Diencephalon (tissue), 1 donor: ENCODE measurements at places on chromosomes 2 and 18. TPM values are rescaled to one million over a fixed set of nuclear protein-coding genes. Genes with fewer than 3 reads are reported as not detected.

Gene CHRND
- 0.23 TPM for total RNA-seq

Gene C2orf66
- total RNA-seq, result 0.69 TPM

Gene RND3
- 176 TPM for total RNA-seq

Gene RAB6C
- total RNA-seq, result 2.5 TPM

Gene SOX11
- total RNA-seq, result 246 TPM

Gene ABCG8
- total RNA-seq, result 1.2 TPM

Gene TRIM43
- total RNA-seq, result not detected

Gene DSG4
- not detected for total RNA-seq

Gene HRH4
- total RNA-seq, result 0.23 TPM

Gene TUBB8B
- 0.69 TPM for total RNA-seq

Gene PPM1G
- total RNA-seq, result 67.1 TPM

Gene EPHA4
- total RNA-seq, result 190 TPM

Gene LOXHD1
- 0.23 TPM for total RNA-seq

Gene GPR45
- 1.8 TPM for total RNA-seq

Gene COL3A1
- total RNA-seq, result 109 TPM

Gene ATP6V1C2
- total RNA-seq, result 0.23 TPM

Gene RFTN2
- 52.6 TPM for total RNA-seq

Gene HOXD12
- total RNA-seq, result not detected

Gene DYNAP
- total RNA-seq, result not detected

Gene PDE11A
- total RNA-seq, result 3.9 TPM

Gene ADRA2B
- total RNA-seq, result 0.46 TPM

Gene GNLY
- total RNA-seq, result not detected

Gene MAB21L4
- total RNA-seq, result not detected

Gene CYP27C1
- 0.69 TPM for total RNA-seq
